Renal pelvis (tissue), 12 donors: ENCODE measurements at places on chromosomes 12 and 14. TPM values are rescaled to one million over a fixed set of nuclear protein-coding genes. Genes with fewer than 3 reads are reported as not detected.
A peak's percentile ranks its signal among the peaks of the same experiment; 100 is the strongest.

The PRB2 gene
- not detected for polyA plus RNA-seq

The MYF5 gene
- 0.18 TPM for polyA plus RNA-seq

The CDH24 gene
- 23.9 TPM for polyA plus RNA-seq

The RFX4 gene
- 0.17 TPM for polyA plus RNA-seq

The TAS2R9 gene
- polyA plus RNA-seq, result not detected

The KRT4 gene
- 0.40 TPM for polyA plus RNA-seq

The UNG gene
- 71.8 TPM for polyA plus RNA-seq

The INHBE gene
- 0.53 TPM for polyA plus RNA-seq

The TTC7B gene
- polyA plus RNA-seq, result 42.3 TPM

The PSMA6 gene
- polyA plus RNA-seq, result 180 TPM

The ADSS1 gene
- 18.6 TPM for polyA plus RNA-seq

The NPFF gene
- polyA plus RNA-seq, result 0.93 TPM

The SELPLG gene
- polyA plus RNA-seq, result 1.9 TPM

The KIF26A gene
- polyA plus RNA-seq, result 12.6 TPM

The TRIM9 gene
- 2.5 TPM for polyA plus RNA-seq

The DTX1 gene
- polyA plus RNA-seq, result 12.2 TPM

The ITGA7 gene
- 43.3 TPM for polyA plus RNA-seq

The PROX2 gene
- 2.8 TPM for polyA plus RNA-seq

The AMHR2 gene
- polyA plus RNA-seq, result 0.24 TPM

DNA sequence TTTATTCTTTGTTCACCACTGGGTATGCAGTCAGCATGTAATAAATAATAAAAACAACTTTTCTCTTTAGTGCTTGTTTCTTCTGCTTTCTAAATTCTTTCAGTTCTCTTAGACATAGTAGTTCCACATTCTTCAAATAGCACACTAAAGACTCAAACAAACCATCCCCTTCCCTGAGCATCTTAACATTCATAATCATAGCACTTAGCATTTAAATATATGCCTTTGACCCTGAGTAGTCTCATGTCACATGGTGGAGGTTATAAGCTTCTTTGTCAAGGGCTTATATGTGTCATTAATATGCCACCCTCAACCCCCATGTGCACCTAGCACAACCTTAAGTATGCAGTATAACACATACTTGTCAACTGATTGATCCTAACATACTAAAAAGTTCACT lies 212.7 kb downstream of the PHLDA1 start:
- DNase-seq, result no peak

DNA sequence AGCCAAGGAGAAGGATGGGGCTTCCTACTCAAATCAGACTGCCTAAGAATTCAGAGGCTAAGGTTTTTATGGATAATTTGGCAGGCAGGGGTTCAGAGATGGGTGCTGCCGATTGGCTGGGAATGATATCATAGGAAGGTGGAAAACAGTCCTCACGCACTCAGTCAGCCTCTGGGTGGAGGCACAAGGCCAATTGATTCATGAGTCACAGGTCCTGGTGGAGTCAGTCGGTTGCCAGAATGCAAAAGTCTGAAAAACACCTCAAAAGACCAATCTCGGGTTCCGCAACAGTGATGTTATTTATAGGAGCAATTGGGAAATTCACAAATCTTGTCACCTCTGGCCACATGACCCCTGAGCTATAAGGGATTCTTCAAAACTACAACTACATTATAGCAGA lies 105.5 kb downstream of the GXYLT1 start:
- no peak for DNase-seq

- DNase-seq, result no peak
Measured at GRCh38 chr12:126741536-126742240, 1525.3 kb upstream of the TMEM132C start.

DNA sequence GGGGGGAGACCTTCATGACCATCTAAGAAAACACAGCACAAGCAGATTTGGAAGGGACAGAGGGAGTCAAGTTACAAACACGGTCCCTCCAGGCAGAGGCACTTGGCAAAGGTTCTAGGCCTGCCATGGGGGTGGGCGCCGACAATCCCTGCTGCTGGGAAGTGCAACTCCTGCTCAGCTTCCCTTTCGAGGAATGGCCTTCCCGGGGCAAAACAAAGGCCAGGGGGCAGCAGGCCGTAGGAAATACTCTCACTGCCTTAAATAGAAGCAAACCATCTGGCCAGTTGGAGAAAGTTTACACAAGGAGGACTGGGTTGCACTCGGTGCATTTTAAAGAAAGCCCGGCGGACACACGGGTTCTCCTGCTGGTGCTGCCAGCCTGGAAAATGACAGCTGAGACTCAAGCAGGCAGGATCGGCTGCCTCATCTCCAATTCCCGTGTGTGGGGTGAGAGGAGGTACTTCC lies 65.8 kb downstream of the ITPK1 start:
- DNase-seq, result peak; percentile 59

GRCh38 chr12:89862511-89863445 lies 154.1 kb upstream of the ATP2B1 start:
- DNase-seq, result no peak

DNA sequence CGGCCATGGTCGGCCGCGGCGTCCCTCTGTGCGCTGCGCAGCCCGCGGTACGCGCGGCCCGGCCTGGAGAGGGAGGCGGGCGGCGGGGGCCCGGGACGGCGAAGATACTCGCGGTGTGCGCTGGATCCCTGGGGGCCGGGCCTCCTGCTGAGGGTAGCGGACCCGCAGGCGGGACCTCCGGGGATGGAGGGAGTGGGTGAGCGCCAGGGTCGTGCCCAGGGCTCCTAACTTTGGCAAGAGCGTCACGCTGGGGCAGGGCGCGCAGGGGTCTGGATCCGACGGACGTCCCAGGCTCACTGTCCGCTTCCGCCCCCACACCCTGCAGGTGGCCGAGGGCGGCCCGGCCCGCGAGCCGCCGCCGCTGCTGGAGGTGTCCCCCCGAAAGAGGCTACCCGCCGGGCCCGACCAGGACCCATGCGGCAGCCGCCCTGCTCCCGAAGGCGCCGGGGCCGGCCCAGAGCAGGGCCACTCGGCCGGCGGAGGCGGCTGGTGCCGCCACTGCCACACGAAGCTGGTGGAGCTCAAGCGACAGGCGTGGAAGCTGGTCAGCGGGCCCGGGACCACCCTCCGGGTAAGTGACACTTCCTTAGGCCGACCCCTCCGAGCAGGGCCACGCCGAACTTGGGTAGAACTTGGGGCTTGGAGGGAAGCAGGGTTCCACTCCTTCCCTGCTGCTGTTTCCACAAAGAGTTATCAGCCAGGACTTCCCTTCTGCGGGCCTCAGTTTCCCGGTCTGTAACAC lies 502 bp downstream of the KIF26A start:
- DNase-seq, result no peak

DNA sequence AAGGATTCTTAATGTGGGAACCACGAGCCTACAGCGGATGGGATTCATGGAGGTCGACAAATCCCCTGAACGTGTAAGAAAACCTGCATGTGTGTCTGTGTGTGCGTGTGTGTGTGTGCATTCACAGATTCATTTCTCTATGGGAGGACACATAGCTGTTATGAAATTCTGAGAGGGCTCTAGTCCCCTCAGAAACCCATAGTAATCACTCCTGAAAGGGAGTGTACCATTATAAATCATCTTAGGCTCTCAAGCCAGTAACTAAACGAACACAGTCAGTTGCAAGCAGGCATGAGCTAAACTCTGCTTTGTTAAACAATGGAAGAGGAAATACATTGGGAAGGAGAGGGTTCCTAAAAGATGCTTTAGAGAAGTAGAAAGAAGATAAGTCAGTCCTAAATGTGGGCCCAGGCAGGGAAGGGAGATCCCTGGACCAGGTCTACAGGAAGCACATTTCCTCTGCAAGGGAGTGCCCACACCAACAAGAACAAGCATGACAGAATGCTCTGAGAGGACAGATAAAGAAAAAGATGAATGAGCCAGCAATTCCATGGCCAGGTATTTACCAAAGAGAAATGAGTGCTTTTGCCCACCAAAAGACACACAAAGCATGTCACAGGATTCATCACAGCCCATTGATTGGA lies 91.3 kb downstream of the ITPR2 start:
- no peak for DNase-seq

DNA sequence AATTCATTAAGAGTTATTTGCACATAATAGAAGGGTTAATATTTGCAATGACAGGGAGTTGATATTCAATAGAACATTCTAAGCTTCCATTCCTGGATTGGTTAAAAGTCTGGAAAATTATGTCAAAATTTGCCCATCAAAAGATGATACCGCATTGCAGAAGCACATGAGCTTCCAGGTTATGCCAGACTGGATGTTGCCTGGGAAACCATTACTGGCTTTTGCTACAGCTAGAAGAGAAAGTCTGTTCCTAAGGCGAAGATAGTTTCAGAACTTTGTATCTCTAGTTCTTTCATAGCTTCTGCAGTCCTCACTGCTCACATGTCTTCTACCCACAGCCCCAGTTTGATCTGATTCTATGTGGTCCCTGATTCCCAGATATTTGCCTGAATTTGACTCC lies 122.4 kb upstream of the AMIGO2 start:
- no peak for DNase-seq

- no peak for DNase-seq
Measured at GRCh38 chr12:77540097-77540496, 290.6 kb upstream of the NAV3 start.

DNA sequence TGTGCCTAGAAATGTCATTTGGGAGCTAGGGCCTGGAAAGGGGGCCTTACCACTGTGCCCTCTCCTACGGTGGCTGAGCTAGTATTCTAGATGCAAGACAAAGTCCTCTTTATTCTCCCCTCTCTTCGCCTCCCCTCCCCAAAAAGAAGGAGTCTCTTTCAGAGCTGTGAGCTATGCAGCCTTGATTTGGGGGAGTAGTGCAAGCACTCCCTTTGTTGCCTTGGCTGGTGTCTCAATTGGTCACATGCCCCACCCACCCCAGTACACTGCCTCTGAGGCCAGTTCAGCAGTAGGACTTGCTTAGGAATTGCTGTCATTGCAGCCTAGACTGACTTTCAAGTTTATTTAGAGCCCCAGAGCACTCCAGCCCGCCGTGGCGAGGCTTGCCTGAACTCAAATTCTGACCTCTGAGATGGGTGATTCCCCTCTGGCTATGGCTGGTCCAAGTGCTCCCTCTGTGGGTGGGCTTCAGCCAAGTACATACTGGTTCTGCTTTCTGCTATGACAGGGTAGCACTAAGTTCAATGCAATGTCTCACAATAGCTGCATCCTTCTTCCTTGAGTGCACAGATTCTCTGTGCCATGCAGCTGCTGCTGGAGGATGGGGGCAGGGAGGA lies 37.0 kb upstream of the FBXO33 start:
- no peak for DNase-seq

DNA sequence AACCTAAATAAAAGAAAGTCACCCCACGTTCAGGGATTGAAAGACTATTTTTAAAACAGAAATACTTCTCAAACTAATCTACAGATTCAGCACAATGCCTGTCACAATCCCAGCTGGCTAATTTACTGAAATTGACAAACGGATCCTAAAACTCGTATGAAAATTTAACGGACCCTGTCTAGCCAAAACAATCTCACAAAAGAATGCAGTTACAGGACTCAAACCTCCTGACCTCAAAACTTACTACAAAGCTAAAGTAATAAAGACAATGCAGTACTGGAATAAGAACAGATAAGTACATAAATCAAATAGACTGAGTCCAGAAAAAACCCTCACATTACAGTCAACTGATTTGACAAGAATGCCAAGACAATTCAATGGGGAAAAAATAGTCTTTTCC lies 48.8 kb downstream of the IPO8 start:
- DNase-seq, result no peak

DNA sequence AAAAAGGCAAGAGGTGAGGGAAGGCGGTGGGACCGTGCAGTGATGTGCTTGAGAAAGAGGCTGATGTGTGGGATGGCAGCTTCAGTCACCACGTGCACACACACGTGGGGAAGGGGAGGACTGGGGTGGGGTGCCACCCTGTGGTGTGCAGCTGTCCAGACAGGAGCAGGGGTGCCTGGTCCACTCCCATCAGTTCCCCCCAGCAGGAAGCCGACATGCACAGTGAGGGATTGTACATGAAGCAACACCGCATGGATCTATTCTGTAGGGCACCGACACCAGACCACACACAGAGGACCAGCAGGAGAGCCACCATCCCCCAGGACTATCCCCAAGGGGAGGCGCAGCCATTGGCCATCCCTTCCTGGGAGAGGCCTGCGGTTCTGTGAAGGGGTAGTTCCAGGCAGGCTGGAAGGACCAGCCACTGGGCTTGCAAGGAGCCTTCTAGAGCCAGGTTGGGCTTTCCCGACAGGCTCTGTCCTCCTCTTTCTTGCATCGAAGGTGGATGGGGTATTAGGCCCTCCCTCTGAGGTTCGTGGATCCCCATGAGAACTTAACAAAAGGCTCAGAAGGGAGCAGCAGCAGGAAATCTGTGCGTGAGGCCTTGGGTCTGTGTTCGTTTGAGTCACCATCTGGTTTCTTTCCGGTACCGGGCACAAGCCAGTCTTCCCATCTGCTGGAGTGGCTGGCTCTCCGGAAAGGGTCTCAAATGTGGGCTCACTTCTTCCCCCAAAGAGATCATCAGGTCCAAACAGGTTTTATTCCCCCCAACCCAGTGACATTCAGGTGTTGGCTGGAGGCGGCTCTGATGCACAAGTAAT lies 59.8 kb downstream of the PLEKHG3 start:
- no peak for DNase-seq

- no peak for DNase-seq
Measured at GRCh38 chr12:111101003-111101402, 180.6 kb upstream of the MYL2 start.

GRCh38 chr12:109900752-109901580 lies 892 bp downstream of the TCHP start:
- no peak for DNase-seq

DNA sequence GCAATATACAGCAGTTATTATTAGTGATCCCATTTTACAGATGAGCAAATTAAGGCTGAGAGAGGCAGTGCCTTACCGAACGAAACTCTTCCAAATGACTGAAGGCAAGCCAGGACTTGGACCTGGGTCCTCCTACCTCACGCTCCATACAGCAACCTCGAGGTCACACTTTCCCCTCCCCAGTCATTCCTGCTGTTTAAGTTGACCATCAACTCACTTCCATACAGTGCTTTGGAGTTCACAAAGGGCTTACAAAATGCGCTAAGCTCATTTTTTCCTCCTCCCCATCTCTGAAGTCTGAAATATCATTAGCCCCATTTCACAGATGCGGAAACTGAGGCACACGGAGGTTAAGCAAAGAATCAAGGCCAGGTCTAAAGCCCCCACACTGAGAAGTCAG lies 4.3 kb downstream of the HNF1A start:
- DNase-seq, result no peak

DNA sequence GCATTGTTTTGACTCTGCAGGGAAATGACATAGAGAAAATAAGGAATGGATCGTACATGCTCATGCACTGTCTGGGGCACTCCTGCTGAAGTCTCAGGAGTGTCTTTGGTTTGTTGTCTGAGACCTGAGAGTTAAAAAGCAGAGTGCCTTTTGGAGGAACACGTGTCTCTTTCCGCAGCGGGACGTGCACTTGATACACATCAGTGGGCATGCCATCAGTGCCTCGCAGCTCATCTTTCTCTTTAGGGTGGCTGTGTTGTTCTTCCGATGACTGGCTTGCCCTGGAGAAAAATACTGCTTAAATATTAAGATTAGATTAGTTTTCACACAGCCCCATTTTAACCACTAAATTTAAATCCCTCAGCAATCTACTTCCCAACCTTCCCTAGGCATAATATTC lies 835.9 kb downstream of the DIO2 start:
- DNase-seq, result no peak

GRCh38 chr12:54349679-54350078 lies 14.6 kb downstream of the GPR84 start:
- no peak for DNase-seq
